ENCODE measurements at places on chromosomes 13 and 19.
A peak's percentile ranks its signal among the peaks of the same experiment; 100 is the strongest.

DNA sequence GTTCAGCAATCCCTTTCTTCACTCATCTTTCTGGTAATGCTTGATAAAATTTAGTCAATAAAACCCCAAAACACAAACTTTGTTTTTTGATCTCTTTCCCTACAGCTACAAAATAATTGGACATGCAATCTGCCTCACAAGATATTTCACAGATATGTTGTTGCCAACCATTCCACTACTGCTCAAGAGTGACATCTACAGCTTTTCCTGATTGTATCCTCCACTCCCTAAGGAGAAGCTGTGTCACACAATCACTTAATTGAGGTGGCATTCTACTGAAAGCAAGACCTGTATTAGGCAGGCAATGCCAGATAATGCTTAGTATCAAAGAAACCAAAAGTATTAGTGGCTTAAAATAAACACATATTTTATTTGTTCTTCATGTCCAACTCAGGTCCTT lies 1646.2 kb upstream of the SPRY2 start:
- no peak for DNase-seq

- no peak for DNase-seq
Measured at GRCh38 chr13:98537306-98537705, 39.6 kb downstream of the STK24 start.

DNA sequence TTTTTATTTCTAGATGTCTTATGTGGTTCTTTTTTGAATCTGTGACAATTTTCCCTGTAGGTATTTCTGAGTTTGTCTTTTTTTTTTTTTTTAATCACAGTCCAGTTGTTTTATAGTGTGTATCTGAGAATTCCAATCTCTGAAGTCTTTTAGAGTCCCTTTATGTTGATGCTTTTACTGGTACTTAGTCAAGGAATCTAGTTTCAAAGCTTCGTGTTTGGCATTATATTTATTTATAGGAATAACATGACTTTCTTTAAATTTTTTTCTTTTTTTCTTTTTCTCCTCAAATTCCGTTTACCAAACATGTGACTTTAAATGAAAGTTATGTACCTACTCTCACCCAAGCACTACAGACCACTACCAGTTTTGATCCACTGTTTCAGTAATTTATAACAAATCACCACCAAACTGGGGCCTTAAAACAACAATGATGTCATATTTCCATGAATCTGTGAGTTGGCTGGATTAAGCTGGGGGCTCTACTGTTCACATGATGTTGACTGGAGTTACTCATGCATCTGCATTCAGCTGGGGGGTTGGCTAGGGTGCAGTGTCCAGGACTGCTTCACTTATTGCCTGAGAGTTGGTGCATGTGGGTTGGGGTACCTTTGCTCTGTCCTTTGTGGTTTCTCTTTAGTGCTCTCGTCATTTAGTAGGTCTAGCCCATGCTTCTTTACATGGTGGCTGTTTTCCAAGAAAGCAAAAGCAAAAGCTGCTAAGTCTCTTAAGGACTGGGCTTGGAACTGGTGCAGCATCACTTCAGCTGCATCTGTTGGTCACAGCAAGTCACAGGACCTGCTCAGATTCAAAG lies 22.3 kb downstream of the KCTD4 start:
- DNase-seq: peak; percentile 29

DNA sequence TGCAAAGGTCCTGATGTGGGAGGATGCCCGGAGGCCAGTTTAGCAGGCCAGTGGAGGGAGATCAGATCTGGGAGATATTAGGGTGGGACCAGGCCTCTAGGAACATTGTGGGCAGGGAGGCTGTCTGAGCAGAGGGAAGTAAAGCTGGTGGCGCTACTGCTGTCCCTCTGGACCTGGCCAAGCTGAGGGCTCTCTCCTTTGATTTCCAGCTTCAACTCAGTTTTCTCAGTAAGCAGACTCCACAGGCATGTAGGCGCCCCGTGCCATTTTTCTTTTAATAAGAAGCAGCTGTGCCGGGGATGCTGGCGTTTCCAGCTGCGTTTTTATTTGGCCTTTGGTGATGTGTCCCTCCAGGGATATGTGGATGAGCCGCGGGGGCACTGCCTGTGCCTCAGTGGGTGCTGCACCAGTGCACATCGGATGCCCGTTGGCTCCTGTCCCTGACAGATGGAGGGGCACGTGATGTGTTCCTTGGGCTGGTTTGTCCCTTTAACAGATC lies 6.7 kb downstream of the DNM2 start:
- peak; percentile 38 for DNase-seq

DNA sequence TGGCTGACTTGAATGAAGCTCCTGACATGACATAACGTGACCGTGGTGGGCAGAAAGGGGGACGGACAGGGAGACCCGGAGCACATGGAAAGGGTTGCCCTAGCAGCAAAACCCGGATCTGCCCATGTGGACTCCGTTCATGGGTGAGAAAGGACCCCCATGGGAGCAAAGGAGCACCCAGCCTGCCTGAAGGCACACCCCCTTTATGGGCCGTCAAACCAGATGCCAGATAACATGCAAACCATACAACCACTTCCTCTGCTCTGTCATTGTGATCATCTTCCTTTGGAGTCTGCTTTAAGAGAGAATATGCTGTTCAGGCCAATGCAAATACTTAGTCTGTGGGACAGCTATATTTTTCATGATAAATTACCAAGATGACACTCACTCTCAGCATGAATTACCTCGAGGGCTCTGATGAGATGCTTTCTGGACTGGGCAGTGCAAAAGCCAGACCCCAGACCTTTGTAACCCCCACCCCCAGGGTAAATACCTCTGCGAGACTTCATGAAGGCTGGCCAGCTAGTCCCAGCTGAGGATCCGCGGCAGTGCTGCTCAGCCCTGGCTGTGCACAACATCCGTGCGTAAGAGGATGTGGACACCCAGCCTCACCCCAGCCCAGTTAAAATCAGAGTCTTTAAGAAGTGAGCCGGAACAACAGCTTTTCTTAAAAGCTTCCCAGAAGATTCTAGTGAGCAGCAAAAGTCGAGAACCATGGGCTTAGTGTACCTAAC lies 126.6 kb downstream of the USP12 start:
- no peak for DNase-seq

DNA sequence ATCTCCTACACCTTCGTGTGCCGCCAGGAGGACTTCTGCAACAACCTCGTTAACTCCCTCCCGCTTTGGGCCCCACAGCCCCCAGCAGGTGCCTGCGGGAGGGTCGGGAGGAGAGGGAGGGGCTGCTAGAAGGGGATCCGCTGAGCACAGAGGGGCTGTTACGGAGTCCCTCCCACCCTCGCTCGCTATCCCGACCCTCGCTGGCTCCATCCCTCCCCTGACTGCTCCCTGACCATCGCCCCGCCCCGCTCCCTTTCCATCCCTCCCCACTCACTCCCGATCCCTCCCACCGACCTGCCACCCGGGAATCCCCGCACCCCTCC lies 780 bp downstream of the CD177 start:
- DNase-seq: no peak

DNA sequence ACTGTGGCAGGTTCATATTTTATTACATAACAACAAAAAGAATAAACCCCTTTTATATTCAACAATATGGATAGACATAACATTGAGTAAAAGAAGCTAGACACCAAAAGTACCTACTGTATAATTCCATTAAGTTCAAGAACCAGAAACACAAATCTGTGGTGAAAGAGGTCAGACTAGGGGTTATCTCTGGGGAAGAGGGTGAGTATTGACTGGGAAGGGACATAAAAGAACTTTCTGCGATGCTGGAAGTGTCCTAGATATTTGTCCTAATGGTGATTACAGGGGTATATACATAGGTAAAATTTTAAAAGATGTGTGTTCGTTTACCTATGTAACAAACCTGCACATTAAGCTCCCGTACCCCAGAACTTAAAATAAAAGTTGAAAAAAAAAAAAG lies 103.0 kb downstream of the SUCLA2 start:
- DNase-seq: no peak

GRCh38 chr13:48901781-48902180 lies 73.9 kb upstream of the FNDC3A start:
- no peak for DNase-seq

DNA sequence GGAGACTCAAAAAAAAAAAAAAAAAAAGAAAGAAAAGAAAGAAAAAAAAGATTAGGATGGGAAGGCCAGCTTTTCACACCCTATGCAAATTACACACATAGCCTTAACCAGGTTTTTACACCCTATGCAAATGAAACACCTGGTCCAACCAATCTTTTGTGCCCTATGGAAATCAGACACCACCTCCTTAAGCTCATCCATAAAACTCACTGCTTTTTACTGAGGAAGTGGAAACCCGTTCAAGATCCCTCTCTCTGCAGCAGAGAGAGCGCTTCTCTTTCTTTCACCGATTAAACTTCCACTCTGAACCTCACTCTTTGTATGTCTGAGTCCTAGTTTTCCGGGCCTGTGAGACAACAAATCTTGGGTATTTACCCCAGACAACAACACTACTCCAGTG lies 25.3 kb upstream of the HOMER3 start:
- DNase-seq: no peak

DNA sequence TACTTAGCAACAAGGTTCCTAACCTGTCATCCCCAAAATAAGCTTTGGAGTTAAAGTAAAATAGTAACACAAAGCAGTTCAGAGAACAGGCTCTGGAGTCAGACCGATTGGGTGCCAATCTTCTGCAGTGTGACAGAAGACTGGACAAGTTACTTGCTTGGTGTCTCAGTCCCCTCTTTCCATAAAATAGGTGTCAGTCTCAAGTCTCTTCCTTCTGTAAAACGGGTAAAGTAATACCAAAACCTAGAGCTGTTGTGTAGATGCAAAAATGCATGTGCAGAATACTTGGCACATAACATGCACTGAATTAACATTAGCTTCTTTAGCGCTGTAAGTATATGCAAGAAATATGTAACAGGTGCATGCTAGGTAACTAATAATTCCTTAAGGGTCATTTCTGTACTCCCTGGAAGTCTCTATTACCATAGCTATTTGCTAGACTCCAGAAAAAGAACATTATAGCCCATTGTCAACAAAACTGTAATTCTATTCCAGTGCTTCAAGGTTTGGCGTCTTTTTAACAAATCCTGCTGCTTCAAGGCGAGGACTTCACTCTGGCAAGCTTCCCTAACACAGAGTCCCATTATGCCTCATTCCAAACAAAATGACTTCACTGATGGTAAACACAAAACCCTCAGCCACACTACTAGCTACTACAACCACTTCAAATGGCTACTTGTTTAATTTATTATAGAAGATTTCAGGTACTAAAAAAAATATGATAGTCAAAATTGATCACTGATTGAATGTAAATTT lies 32.8 kb downstream of the ELF1 start:
- DNase-seq: no peak

DNA sequence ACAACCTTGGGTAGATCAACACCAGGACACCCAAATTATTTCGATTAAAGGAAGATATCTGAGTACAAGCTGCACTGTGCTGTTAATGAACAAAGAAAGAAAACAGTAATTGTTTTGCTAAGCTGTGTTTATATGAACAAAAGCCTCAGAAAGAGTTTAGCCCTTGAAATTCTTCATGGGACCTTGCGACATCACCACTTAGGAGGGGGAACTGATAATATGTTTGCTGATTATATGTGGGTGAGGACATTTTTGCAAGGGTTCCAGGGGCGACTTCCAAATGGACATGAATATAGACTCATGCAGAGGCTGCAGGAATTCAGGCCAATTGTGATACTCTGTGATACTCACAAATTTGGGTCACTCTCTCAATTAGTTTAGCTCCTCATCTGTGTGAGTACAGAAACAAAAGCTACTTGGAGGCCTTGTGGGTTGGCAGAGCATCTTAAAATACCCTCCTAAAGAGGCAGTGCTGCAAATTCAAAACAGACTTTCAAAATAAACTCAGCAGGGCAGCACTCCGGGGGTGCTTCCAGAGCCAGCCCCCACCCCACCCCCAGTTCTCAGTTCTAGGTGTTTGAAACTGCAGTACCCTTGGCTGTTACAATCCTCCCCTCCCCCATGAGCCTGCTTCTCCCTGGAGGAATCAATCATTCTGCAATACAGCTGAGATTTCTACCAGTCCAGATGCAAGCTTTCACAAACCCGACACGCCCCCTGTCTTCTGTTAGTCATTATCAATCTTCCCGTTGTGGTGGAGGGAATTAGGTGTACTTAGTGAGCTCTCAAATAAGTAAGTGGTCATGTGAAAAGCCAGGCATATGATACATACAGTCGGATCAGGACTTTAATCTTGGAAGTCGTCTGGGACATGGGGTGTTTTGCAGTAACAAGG lies 97.0 kb upstream of the MBNL2 start:
- peak; percentile 39 for DNase-seq

- no peak for DNase-seq
Measured at GRCh38 chr13:99514801-99515200, 13.5 kb downstream of the TM9SF2 start.

DNA sequence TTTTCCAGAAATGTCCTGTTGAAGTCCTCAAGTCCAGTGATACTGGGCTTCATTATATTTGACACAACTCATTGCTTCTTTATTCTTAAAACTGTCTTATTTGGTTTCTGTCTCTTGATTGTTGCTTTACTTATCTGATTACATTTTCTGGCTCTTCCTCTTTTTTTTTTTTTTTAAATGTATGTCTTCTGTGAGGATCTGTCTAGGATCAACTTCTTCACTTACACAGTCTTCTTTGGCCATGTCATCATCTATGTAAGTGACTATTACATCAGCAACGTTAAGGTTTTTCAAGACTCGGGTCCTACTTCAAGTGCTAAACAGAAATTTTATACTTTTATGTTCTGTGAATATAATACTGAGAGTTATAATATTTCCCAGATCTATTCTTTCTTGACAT lies 162.1 kb downstream of the PDS5B start:
- DNase-seq: no peak

- no peak for DNase-seq
Measured at GRCh38 chr19:8481201-8481600, 21.2 kb downstream of the PRAM1 start.

DNA sequence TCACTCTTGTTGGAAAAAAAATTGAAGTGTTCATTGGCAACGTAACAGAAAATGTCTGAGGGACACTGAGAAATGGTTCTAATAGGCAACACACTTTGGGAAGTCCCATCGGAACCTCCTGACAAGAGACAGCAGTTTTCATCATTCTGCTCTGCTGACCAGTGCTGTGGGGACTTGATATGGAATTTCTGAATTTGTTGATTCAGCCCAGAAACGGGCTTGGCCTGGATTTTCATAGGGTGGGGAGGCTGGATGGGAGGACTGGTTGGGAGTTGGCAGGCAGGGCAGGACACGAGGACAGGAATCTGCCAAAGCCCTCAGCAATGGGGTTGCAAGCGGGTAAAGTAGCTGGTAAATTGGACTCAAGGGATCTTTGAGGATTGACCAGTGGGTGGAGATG lies 96.5 kb downstream of the DCT start:
- no peak for DNase-seq

DNA sequence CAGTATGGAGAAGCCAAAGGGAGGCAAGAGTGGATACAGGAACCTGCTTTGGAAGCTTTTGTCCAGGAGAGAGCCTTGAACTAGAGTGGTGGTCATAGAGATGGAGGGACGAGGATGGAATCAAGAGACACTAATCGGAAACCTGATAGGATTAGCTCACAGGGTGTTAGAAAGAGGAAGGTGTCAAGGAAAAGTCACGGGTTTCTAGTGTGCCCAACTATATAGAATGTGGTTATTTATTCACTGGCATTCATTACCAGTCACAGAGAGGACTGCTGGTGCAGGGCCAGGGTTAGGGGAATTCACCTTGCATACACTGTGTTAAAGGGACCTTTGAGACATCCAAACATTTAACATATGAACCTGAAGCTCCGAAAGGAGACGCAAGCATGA lies 43.4 kb upstream of the URAD start:
- no peak for DNase-seq

- DNase-seq: no peak
Measured at GRCh38 chr13:46675016-46675415, 121.9 kb downstream of the ESD start.

All from amniotic stem cell (primary cell).